ENCODE measurements at places on chromosomes 4 and X.

DNA sequence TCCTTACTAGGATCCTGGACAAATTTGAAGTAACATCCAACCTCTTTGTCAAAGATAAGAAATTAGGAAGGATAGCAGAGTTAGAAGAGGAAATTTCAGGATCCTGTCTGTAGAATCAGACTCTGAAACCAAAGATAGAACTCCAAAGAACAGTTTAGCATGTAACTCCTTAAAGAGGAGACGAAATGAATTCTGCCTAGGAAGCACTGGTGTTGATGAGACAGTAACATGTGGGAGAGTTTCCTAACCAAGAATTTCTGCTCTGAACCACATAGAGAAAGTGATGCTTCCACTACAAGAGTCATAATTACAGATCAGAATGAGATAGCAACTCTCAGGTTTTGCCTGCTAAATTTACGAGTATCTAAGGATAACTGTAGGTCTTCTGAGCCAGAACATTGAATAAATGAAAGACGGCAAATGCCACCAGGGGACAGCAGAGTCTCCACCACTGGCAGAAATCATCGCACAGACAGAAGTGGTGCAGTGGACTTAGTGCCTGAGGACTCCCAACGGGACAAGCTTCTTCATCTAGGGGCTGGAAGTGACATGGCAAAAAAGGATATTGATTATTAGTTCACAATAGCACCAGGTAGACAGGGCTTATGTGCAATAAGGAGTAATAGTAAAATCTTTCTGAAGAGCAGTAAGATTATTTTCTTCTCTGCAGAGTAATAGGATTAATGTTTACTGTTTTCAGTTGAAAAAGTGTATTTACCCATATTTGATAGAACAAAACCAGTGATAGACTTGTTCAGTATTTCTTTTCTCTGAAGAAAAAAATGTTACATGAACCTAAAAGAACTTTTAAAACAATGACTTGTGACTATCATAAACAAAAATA is 6.7 kb upstream of the PPID start:
- peak; percentile 4 for DNase-seq

DNA sequence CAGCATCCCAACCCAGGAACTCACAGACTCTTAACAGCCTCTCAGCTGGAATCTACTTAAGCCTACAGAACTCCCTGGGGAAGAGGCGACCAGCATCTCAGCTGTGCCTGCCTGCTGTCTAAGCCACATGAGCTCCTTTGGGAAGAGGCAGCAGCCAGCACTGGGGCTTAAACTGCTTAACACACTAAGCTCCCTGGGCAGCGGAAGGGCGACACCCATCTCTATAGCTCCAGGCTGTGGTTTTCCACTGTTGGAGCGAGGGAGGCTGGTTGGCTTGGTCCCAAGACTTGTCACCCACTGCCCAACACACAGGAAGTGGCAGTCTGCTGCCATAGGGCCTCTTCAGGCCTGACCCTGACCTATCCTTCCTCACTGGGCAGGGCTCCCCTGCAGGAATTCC is 1544.1 kb upstream of the ADGRL3 start:
- DNase-seq, result no peak

GRCh38 chr4:85637778-85638177 is 162.8 kb downstream of the ARHGAP24 start:
- DNase-seq, result no peak

DNA sequence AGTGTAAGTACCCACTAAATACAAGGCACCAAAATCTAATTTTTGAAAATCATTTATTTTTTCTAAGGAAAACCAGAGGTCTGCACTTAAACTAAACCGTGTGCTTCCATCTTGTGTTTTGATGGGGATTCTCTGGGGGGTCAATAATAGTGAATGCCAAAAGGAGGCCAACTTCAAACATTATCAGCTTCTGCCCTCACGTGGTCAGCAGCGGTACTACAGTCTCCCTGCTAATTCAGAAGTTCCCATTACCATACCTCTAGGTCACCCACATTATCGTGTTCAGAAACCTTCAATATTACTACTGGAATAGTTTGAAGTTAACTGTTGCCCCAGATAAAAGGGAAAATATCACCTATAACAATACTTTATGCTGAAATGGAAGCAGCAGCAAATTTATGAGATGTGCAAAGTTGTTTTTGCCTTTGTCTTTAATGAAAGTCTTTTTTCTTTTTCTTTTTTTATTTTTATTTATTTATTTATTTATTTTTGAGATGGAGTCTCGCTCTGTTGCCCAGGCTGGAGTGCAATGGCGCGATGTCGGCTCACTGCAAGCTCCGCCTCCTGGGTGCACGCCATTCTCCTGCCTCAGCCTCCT is 17.3 kb downstream of the CTPS2 start:
- DNase-seq, result peak; percentile 13

GRCh38 chr4:39637586-39638353 is 895 bp downstream of the SMIM14 start:
- no peak for DNase-seq

All from stimulated activated CD8-positive, alpha-beta memory T cell treated with anti-CD3 and anti-CD28 coated beads, Interleukin-12 subunit alpha, Interleukin-12 subunit beta, amount 100 ng/mL, for 4 hours (primary cell).